ENCODE measurements at places on chromosomes 5 and 9. TPM values are rescaled to one million over a fixed set of nuclear protein-coding genes. Genes with fewer than 3 reads are reported as not detected.

Gene UTP15
- 5.2 TPM for polyA plus RNA-seq

Gene FAM200C
- polyA plus RNA-seq: 0.08 TPM

Gene DMRT3
- polyA plus RNA-seq: not detected

Gene PCDHGA4
- polyA plus RNA-seq: not detected

Gene ATG10
- 2.1 TPM for polyA plus RNA-seq

Gene WDR31
- 0.05 TPM for polyA plus RNA-seq

Gene PCDHB16
- polyA plus RNA-seq: not detected

Gene CHSY3
- polyA plus RNA-seq: not detected

Gene PRDM9
- not detected for polyA plus RNA-seq

Gene CDX1
- polyA plus RNA-seq: not detected

Gene SPINK13
- not detected for polyA plus RNA-seq

Gene SPATA31E1
- polyA plus RNA-seq: not detected

Gene ANXA2R
- 6.4 TPM for polyA plus RNA-seq

Gene IL5
- not detected for polyA plus RNA-seq

Gene BSPRY
- polyA plus RNA-seq: not detected

Gene RGS7BP
- not detected for polyA plus RNA-seq

Gene ADAMTS16
- not detected for polyA plus RNA-seq

Gene TRIM36
- polyA plus RNA-seq: 1.9 TPM

Gene KCNMB1
- polyA plus RNA-seq: 20.8 TPM

Gene CTSV
- 0.04 TPM for polyA plus RNA-seq

Gene LRRC14B
- not detected for polyA plus RNA-seq

Gene ANKRD33B
- polyA plus RNA-seq: not detected

Gene LMAN2
- polyA plus RNA-seq: 275 TPM

Gene PCDHB5
- polyA plus RNA-seq: not detected

Gene LOX
- polyA plus RNA-seq: not detected

Gene WDR38
- polyA plus RNA-seq: not detected

Gene PCDHA1
- not detected for polyA plus RNA-seq

Gene FGD3
- 32.4 TPM for polyA plus RNA-seq

Gene INSL4
- not detected for polyA plus RNA-seq

Gene OR13C4
- not detected for polyA plus RNA-seq

Gene C9orf153
- polyA plus RNA-seq: not detected

Gene SIT1
- 0.27 TPM for polyA plus RNA-seq

Gene PCDHA12
- not detected for polyA plus RNA-seq

Gene DDX4
- polyA plus RNA-seq: not detected
